ENCODE measurements at places on chromosomes 1 and 21. TPM values are rescaled to one million over a fixed set of nuclear protein-coding genes. Genes with fewer than 3 reads are reported as not detected.
A peak's percentile ranks its signal among the peaks of the same experiment; 100 is the strongest.

DNA sequence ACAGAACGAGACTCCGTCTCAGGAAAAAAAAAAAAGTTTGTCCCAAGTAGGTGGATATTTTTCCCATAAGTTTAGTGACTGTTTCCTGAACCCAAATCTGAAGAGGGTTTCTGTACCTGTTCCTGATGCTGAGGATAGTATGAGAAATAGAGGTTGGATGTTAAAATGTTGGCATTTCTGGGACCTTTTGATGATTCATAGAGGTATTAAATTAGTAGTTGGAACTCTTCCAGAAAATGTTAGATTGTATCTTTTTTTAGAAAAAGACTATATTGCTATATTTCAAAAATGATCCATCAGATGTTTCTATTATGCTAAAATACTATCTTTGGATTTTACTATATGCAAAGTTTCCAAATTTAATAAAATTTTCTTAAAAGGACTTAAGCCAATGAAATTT is 2.9 kb upstream of the CENPL start:
- DNase-seq, result no peak

- DNase-seq, result peak; percentile 50
These were observed 390.6 kb downstream of the PTPRC start for GRCh38 chr1:199029401-199029800.

DNA sequence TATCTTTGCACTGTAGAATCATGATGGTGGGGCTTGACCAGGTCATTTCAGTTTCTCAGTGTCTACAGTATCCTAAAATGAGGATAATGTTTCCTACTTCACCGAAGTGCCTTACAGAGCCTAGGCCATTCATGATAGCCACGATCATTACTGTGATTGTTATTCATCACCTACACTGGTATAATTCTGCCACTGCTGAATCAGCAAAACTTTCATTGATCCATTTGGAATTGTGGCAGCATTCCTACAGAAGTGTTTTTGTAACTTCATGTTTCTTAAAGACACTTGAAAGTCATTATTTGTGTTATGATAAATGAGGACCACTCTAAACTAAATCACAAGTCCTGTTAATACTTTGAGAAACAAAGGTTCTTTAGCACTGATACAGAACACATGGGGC is 6.0 kb upstream of the PLPPR5 start:
- DNase-seq, result no peak

DNA sequence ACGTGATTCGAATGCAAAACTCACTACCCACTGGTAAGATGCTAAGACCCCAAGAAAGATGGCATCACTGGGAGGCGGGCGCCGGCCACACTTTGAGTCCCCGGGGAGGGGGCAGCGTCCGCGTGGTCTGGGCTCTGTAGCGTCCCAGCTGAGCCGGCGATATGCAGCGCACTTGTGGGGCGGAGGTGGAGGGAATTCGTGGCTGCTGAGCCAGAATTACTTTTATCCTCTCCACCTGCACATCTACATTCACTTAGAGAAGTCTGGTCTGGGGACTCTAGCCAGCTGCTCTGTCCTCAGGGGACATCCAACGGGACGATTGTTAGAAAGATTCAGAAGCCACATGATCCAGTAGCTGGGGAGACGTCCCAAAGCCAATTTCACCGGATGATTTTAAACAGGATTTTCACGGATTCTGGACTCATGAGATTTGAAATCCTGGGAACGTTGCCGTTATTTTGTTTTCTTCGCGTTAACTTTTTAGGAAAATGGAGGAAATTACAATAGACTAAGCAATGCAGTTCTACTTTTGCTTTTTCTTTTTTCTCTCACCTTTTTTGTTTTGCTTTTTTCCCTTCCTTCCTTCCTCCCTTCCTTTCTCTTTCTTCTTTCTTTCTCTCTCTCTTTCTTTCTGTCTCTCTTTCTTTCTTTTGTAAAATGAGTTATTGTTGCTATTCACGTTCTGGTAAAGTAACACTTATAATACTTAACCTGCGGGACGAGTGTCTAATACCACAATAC is 1.3 kb downstream of the JAM2 start:
- DNase-seq, result no peak

GRCh38 chr1:211756471-211757020 is 74.0 kb downstream of the LPGAT1 start:
- DNase-seq, result no peak

GRCh38 chr1:60809204-60809980 is 273.0 kb upstream of the NFIA start:
- no peak for DNase-seq

- no peak for DNase-seq
These were observed 338.8 kb downstream of the PLA2G4A start for GRCh38 chr1:187167555-187167954.

The FAM72C gene
- 1.7 TPM for total RNA-seq

The KRTAP11-1 gene
- total RNA-seq, result not detected

The KLHL21 gene
- total RNA-seq, result 21.1 TPM

The MDM4 gene
- total RNA-seq, result 21.9 TPM
